Caco-2 (cell line): ENCODE measurements at places on chromosomes 13 and 19. TPM values are rescaled to one million over a fixed set of nuclear protein-coding genes. Genes with fewer than 3 reads are reported as not detected.

ZNF729 gene
- total RNA-seq, result not detected in 2 replicates

DAND5 gene
- not detected in 2 replicates for total RNA-seq

SMIM24 gene
- total RNA-seq, result 1.2 and 1.7 TPM in 2 replicates

C1QTNF9 gene
- not detected in 2 replicates for total RNA-seq

AKT1S1 gene
- 64.6 and 77.6 TPM in 2 replicates for total RNA-seq

CNN1 gene
- total RNA-seq, result 0.54 and 0.84 TPM in 2 replicates

ONECUT3 gene
- total RNA-seq, result not detected in 2 replicates

S1PR4 gene
- total RNA-seq, result not detected in 2 replicates

COMP gene
- 0.14 and 0.16 TPM in 2 replicates for total RNA-seq

ZNF177 gene
- total RNA-seq, result 0.34 and 0.70 TPM in 2 replicates

IGFL2 gene
- total RNA-seq, result 57.7 and 64.7 TPM in 2 replicates

SMIM44 gene
- not detected in 2 replicates for total RNA-seq

DNA sequence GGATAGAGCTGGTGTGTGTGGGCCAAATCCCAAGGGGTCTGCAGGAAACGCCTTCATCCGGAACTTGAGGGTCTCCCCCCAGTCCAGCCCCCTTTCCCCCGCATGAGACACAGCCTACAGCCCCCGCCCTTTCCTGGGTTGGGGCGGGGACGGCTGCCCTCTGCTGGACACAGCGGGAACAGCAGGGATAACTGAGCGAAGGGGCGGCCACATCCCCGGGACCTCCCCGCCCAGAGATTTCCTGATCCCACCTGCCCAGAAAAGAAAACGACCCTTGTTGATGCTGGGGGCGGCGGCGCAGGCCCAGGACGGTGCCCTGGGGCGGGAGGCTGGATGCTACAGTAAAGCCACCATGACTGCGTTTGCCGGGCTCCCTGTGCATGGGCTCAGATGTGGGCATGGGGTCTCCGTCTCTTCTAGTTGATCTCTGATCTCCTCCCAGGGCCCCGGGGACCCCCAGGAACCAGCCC lies 14.2 kb downstream of the ONECUT3 start:
- no peak for DNase-seq
- H3K36me3 ChIP-seq, result no peaks in the 10 kb centered on the region
- H3K4me1 ChIP-seq, result no peaks in the 10 kb centered on the region
- no peak overlapping the region for H3K4me3 ChIP-seq
- no peaks in the 10 kb centered on the region; the same call in 1 of the 2 replicates for H3K27me3 ChIP-seq

- H3K27ac ChIP-seq, result no peak overlapping the region
- DNase-seq, result no peak
- no peak overlapping the region for H3K4me3 ChIP-seq
- no peaks in the 10 kb centered on the region for H3K36me3 ChIP-seq
- no peaks in the 10 kb centered on the region for H3K27me3 ChIP-seq
Measured at GRCh38 chr13:80454245-80454644, 113.3 kb upstream of the SPRY2 start.

GRCh38 chr19:47663435-47663910 lies 49.7 kb upstream of the EHD2 start:
- DNase-seq, result no peak
- no peak overlapping the region for H3K4me3 ChIP-seq
- H3K4me1 ChIP-seq, result peaks cover 96% of the 10 kb centered on the region
- H3K36me3 ChIP-seq, result no peaks in the 10 kb centered on the region; the same call in 1 of the 2 replicates
- no peaks in the 10 kb centered on the region for H3K27me3 ChIP-seq
- H3K27ac ChIP-seq, result peak overlapping the region; percentile 94

DNA sequence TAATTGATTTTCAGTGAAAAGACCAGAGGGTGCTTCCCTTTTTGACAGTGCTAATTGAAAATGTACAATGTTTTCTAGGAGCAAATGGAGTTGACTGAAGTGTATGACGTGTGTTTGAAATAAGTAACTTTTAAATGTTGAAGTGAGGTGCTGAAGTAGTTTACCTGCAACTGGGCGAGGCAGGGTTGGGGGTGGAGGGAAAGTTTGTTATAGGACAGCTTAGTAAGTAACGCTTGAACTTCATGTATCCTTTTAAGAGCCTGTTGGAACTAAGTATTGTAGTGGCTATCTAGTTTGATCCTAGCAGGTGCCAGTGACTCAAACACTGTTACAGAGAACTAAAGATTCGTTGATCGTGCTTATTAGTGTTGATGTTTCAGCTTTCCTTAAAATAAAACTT lies 5.9 kb downstream of the SLAIN1 start:
- H3K4me1 ChIP-seq, result peaks cover 3% of the 10 kb centered on the region; the same call in 1 of the 2 replicates
- no peaks in the 10 kb centered on the region for H3K36me3 ChIP-seq
- DNase-seq, result no peak
- H3K27me3 ChIP-seq, result no peaks in the 10 kb centered on the region

DNA sequence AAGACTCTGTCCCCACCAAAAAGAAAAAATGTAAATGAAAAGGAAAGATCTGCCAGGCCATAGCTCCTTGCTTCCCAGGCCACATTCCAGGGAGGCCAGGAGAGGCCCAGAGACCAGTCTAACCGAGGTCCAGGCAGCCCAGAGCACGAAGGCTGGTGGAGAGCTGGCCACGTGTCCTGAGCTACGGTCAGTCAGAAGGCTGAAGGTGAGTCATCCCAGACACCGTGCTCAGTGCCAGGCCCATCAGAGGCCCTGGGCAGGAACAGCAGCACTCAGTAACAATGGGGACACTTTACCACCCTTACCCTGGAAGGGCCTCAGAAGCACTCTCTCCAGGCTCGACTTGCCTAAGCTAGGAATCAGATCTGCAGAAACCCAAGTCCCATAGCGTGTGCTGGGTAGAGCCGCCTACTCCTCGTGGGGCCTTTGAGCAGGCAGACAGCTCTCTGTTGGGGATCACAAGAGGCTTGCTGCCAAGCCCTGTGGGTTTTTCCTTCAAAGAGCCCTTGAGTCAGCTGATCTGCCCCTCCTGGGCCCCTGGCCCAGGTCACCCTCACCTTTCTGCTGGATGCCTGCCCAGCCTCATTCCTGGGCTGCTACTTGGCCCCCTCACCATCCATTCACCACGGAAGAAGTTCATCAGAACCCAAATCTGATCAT lies 11.6 kb upstream of the DNMT1 start:
- no peaks in the 10 kb centered on the region for H3K36me3 ChIP-seq
- no peak overlapping the region for H3K4me3 ChIP-seq
- DNase-seq, result no peak
- 0 out of 2 replicates have a peak, but pooled peaks cover 3% of the 10 kb centered on the region for H3K4me1 ChIP-seq

DNA sequence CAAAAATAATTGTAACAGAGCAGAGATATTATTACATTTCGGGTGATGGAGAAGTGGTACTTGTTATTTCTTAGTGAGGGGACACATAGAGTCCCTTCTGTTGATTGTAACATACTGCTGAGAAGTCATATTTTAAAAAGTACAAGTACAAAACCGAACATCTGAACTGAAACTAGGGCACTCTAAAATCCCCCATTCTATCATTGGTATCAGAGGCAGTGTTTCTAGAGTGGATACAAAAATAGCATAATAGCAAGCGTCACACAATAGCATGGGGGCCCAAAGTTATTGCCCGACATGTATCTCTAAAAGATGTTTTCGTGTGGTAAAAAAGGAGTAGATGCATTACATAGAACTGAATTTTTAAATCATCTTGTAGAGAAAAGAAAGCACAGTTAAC lies 502.1 kb upstream of the SLC10A2 start:
- H3K36me3 ChIP-seq, result no peaks in the 10 kb centered on the region
- no peak overlapping the region for H3K4me3 ChIP-seq
- no peaks in the 10 kb centered on the region for H3K27me3 ChIP-seq

- DNase-seq, result no peak
- H3K27me3 ChIP-seq, result no peaks in the 10 kb centered on the region
- H3K4me3 ChIP-seq, result no peak overlapping the region
- H3K4me1 ChIP-seq, result no peaks in the 10 kb centered on the region
Measured at GRCh38 chr13:21956666-21957065, 285.8 kb downstream of the FGF9 start.

DNA sequence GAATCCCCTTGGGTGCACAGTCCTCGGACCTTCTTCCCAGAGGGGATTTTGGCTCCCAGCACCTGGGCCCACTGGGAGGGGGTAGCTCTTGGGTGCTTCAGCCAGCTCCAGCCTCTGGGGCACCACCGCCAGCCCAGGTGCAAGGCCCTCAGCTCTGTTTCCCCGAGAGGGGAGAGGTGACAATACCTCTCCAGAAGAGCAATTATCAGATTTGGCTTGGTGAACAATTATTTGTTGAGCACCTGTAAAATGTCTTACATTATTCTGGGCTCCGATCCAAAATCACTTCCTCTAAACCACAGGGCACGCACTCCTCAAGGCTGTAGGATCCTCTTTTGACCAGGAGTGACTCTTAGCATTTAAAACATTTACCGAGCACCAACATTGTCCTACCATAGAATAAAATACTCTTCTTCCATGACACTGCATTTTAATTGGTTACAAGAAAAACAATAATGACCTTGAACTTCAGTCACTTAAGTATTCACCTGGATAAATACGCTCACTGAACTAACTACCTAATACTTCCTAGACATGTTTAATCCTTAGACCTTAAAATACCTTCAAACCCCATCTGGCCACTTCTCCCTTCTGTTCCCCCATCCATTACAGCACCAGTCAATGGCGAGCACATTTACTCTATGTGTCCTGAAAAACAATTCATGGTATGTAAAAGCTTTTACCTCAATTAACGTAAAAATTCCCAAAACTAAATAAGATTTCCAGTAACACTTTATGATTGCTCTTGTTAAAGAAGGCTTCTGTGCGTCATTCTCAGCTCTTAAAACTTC lies 54.8 kb downstream of the ABCC4 start:
- DNase-seq, result no peak
- H3K4me1 ChIP-seq, result peaks cover 4% of the 10 kb centered on the region; the same call in 1 of the 2 replicates
- no peak overlapping the region for H3K4me3 ChIP-seq
- no peak overlapping the region for H3K27ac ChIP-seq
- no peaks in the 10 kb centered on the region; the same call in 1 of the 2 replicates for H3K36me3 ChIP-seq

- H3K4me1 ChIP-seq, result 0 out of 2 replicates have a peak, but pooled peaks cover 6% of the 10 kb centered on the region
- DNase-seq, result no peak
- no peaks in the 10 kb centered on the region for H3K27me3 ChIP-seq
- no peak overlapping the region for H3K27ac ChIP-seq
- H3K4me3 ChIP-seq, result no peak overlapping the region
Measured at GRCh38 chr13:20848203-20848602, 54.3 kb downstream of the XPO4 start.

- H3K27ac ChIP-seq, result no peak overlapping the region
- no peaks in the 10 kb centered on the region for H3K27me3 ChIP-seq
- no peaks in the 10 kb centered on the region for H3K36me3 ChIP-seq
- H3K4me3 ChIP-seq, result no peak overlapping the region
- H3K4me1 ChIP-seq, result 0 out of 2 replicates have a peak, but pooled peaks cover 3% of the 10 kb centered on the region
- DNase-seq, result no peak
Measured at GRCh38 chr13:25062479-25062878, 33.5 kb upstream of the PABPC3 start.

- no peaks in the 10 kb centered on the region for H3K4me1 ChIP-seq
- no peak for DNase-seq
- H3K4me3 ChIP-seq, result no peak overlapping the region
- H3K27me3 ChIP-seq, result no peaks in the 10 kb centered on the region
Measured at GRCh38 chr13:68481130-68481529, 1251.0 kb upstream of the PCDH9 start.

- H3K36me3 ChIP-seq, result no peaks in the 10 kb centered on the region
- H3K27ac ChIP-seq, result no peak overlapping the region
- no peak for DNase-seq
- no peaks in the 10 kb centered on the region for H3K27me3 ChIP-seq
Measured at GRCh38 chr13:104980586-104980985, 1554.9 kb downstream of the EFNB2 start.

DNA sequence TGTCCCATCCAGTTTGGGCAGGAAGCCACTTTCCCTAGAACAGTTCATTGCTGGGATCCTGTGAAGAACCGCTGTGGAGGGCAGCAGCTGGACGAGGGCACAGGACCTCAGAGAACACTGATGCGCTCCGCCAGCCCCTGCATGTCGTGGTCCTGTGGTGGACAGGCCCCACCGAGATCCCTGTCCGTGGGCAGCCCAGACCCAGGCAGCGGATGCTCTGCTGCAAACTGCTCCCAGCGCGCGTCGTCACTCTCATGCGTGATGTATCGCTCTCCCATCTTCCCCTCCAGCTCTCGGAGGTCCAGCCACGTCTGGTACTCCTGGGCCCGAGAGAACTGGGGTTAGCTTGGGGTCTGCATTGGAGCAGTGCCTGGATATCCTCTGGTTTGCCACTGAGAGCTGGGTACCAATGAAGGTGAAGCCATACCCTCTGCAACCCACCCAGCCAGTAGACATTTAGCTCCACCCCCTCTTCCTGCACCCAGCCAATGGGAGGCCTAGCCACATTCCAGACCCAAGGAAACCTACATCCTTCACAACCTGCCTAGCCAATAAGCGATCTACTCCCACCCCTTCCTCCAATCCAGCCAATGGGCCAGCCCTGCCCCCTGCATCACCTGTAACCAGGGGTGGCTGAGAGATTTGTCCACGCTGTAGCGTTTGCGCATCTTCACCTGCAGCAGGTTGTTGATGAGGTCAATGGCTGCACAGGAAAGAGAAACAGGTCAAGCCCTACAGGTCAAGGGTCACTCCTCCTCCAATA lies 13.6 kb upstream of the DACT3 start:
- no peaks in the 10 kb centered on the region for H3K4me1 ChIP-seq
- H3K27ac ChIP-seq, result no peak overlapping the region
- H3K4me3 ChIP-seq, result no peak overlapping the region

GRCh38 chr19:16571283-16571682 lies 932 bp downstream of the SLC35E1 start:
- peak overlapping the region; percentile 67 for H3K4me3 ChIP-seq
- H3K4me1 ChIP-seq, result peaks cover 13% of the 10 kb centered on the region
- H3K27me3 ChIP-seq, result no peaks in the 10 kb centered on the region
- H3K27ac ChIP-seq, result peak overlapping the region; percentile 97
- DNase-seq, result no peak
- peaks cover 6% of the 10 kb centered on the region for H3K36me3 ChIP-seq

- H3K27me3 ChIP-seq, result no peaks in the 10 kb centered on the region
- H3K4me1 ChIP-seq, result no peaks in the 10 kb centered on the region
- peak; percentile 78 for DNase-seq
- H3K4me3 ChIP-seq, result no peak overlapping the region
- H3K36me3 ChIP-seq, result no peaks in the 10 kb centered on the region
Measured at GRCh38 chr13:33931397-33932311, 113.7 kb downstream of the RFC3 start.

DNA sequence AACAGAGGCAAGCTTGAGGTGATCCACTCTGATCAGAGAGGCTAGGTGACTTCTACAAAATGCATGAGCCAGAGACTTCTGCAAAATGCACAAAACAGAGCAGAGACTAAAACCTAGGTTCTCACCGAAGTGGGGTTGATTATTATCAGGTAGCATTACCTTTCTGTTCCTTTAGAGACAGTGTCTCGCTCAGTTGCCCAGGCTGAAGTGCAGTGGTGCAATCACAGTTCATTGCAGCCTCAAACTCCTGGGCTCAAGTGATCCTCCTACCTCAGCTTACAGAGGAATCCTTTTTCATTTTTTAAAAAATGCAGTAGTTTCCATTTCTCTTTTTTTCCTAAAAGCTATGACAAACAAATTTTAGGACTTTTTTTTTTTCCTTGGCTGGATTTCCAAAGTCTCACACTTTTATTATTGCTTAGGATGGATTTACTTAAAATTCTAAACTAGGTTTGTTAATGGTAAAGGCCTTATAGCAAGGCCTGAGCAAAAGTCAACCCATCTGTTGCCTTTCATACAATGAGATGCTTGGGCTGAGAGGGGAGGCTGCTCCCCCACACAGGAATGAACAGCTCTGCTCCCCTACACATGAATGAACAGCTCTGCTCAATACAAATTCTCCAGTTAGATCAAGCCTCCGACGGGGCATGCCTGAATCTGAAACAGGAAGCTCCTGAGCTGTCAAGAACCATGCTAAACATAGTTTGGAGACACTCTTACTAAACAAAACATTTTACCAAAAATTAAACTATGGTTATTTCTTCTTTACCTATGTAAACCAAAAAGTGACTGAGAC lies 18.8 kb upstream of the TNFRSF19 start:
- H3K36me3 ChIP-seq, result no peaks in the 10 kb centered on the region
- H3K4me1 ChIP-seq, result peaks cover 35% of the 10 kb centered on the region
- no peak for DNase-seq
- peak overlapping the region; percentile 2 for H3K27ac ChIP-seq

GRCh38 chr13:108657519-108657918 lies 28.1 kb downstream of the MYO16 start:
- DNase-seq, result no peak
- no peaks in the 10 kb centered on the region for H3K4me1 ChIP-seq
- no peaks in the 10 kb centered on the region for H3K36me3 ChIP-seq
- no peaks in the 10 kb centered on the region for H3K27me3 ChIP-seq
